ENCODE measurements at places on chromosomes 1 and 21.

DNA sequence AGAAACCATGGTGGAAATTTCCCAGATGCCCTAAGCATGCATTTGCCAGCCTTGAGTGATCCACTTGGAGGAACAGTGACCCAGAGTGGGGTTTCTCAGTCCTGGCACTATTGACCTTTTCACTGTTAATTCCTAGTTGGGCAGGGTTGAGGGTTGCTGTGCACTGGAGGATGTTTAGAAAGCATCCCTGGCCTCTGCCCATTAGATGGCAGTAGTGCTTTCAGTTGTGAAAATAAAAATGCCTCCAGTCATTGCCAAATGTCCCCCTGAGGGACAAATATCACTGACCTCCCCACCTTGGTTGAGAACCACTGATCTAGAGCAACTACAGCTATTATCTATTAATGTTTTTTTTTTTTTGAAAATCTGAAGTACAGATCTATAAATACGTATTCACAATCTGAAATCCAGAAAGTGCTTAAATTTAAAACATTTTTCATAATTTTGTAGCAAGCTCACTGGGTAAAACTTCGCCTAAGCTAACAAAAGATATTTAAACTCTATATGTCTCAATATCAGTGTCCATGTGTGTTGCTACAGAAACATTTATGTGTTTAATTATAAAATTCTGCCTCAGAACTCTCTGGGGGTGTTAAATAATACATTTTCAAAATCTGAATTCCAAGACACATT, 27.3 kb downstream of the F3 start:
- no peak for DNase-seq

DNA sequence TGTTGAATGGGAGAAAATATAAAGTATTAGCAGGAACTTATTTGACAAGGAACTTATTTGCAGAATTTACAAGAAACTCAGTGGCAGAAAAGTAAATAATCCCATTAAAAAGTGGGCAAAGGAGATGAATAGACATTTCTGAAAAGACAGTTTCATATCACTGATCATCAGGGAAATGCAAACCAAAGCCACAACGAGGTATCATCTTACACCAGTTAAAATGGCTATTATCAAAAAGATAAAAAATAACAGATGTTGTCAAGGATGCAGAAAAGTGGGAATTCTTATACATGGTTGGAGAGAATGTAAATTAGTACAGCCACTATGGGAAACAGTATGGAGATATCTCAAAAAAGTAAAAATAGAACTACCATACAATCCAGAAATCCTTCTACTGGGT, 61.0 kb downstream of the SYT14 start:
- no peak for DNase-seq

- DNase-seq = no peak
Measured at GRCh38 chr1:14142397-14143100, 442.6 kb downstream of the PRDM2 start.

DNA sequence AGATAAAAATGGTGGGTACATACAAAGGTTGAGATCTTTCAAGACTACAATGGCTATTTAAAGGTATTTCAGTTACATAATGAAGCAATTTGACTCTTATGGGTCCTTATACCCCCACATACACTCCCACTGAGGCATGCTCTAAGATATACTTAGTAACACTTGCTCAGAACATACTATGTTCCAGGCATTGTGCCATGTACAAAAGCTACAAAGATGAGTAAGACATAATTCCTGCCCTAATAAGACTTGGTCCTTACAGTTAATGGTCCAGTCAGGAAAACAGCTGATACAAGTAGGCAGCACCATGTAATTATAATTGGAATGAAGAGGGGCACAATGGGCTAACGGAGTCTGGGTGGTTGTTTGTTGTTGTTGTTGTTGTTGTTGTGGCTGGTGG, 166.7 kb upstream of the BEND5 start:
- no peak for DNase-seq

DNA sequence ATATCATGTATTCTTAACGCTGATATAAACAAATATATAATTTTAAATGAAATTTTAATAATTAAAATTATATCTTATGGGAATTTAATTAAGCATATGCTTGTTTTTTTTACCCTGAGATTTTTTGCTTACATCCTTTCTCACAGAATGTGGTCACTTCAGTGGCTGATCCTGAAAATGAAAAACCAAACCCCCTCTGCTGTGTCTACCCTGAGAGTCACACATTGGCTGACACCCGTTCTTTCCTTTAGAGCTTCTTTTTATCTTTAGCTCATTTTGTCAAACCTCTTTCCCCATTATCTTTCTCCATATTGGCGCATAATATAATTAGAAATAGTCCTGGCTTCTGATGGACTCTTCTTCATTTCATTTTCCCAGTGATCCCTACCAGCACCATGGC, 10.8 kb upstream of the CACYBP start:
- no peak for DNase-seq

DNA sequence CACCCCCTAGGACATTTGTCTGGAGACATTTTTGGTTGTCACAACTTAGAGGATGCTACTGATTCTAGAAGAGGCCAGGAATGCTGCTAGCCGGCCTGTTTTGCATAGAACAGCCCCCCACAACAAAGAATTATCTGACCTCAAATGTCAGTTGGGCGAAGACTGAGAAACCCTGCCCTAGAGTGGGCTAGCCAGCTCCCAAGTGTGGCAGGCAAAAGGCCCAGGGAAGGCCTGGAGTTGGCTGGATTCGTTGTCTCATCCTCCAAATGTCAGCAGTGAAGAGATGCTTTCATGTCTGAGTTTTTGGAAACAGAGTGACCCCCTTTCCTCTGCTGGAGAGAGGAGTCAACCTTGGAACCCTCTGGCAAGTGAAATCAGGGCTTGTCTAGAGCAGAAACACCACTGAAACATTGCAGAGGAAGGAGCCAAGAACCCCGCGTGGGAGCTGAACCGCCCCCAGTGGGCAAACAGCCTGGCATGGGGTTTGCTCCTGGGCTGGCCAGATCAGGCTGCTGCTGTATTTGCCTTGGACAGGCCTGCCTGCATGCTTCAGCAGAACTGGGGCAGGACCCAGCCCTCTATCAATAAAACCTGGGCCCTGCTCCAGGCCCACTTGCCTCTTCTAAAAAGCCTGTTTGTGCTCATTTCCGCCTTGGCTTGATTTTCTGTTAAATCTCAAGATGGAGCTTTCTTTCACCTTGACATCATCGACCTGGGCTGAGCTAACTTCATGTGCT, 32.9 kb downstream of the RASSF5 start:
- DNase-seq = no peak

- DNase-seq = no peak
Measured at GRCh38 chr1:161719325-161719611, 2.1 kb upstream of the FCRLB start.

- no peak for DNase-seq
Measured at GRCh38 chr1:216175714-216176113, 247.5 kb downstream of the USH2A start.

DNA sequence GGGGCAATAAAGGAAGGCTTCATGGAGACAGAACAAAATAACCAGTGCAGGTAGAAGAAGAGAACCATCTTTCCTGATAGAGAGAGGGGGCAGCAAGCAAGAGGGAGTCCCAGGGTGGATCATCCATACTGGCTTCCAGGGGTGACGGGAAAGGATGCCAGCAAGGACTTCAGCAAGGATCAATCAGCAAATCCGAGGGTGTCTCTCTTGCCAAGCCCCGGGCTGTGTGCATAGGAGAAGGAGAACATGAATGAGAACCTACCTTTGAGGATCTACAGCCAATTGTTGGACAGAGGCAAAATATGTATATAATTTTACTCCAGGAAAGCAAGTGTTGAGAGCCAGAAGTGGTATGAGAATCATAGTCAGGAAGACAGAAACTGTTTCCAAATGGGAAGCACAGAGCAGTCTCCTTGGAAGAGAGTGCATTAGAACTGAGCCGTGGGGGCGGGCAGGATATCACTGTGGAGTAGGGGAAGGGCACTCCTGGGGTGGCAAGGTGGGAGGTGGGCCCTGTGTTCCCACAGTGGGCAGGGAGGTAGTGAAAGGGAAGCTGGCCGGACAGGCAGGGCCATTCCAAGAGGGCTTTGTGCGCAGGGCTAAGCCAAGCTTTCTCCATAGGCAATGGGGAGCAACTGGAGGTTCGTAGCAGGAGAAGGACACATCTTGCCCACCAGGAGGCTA, 1.1 kb upstream of the S100A9 start:
- no peak for DNase-seq

All from stimulated activated CD4-positive, alpha-beta T cell treated with anti-CD3 and anti-CD28 coated beads, Interleukin-15, amount 100 ng/mL, for 1 hour (primary cell).